Small intestine (tissue), 16 donors: ENCODE measurements at places on chromosomes 1 and 21.
A peak's percentile ranks its signal among the peaks of the same experiment; 100 is the strongest.

- no peak for DNase-seq
These were observed 116.9 kb downstream of the KCNK1 start for GRCh38 chr1:233730809-233731208.

GRCh38 chr1:19650416-19651140, 6.5 kb downstream of the NBL1 start:
- no peak for DNase-seq

DNA sequence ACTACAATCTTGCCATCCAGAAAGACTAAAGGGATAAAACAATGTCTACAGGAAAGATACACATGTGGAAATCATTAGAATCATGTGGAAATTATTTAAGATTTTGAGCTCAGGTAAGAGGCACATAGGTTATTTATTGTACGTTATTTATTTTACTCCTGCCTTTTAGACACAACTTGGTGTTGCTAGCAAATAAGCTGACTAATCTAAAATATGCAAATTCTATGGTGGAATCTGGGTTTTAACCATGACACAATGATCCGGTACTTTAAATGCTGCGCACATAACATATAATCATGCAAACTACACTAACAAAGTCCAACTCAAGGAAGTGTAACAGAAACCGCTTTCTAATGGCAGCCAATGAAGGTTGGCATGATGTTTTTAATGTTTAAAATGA, 112.5 kb downstream of the IFI44 start:
- DNase-seq: no peak

DNA sequence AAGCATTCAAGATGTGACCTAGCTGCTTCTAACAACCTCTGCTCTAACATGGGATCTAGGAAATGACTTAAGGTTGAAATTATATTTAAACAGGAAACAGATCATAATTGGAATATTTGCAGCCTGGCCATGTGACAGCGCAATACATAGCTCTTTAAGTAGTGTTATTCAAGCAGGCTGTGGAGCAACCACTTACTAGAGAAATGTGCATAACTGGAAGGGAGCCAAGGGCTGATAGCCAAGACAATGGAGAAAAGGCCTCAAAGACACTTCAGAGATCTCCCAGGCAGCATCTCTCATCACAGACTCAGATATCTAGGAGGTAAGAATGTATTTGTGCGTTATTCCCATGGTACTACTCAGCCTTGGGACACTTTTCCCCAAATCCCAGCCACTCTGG, 823.0 kb upstream of the PRMT6 start:
- DNase-seq: no peak

DNA sequence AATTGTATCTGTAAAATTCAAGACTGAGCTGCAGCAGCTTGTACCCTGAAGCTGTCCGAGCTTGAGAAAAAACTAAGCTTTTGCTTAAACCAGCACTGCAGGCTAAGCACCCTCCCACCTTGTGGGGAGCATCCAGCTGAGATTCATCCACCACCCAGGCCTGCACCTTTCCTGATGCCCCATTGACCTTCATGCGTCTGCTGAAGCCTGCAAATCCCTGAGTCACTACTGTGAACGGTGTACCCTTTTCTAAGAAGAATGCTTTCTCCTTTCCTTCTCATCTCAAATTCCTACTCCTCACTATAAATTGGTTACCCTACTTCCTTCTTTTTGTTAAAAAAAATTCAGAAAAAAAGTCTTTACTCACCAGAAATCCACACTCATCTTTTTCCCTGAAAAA, 90.9 kb upstream of the RGS18 start:
- DNase-seq: no peak

DNA sequence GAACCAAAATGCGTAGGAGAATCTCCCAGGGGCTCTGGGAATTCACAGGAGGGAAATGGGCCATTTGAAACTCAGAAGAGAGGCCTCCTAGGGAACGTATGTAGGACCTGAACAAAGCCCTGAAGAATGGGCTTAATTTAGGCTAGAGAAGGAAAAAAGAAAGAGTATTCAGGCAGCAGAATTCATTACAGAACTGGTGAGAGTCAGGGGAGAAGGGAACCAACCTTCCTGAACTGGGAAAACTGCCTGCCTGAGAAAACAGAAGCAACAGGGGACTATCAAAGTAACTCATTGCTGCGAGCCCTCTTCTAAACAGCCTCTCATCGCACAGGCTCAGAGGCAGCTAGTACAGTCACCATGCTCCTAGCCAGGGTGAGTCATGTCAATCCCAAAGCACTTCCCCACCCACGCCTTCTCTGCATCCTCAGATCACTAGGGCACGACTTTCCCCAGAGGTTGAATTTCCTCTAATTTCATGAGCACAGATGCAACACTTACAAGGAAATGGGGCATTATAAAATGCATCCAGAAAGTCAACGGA, 98.1 kb downstream of the ADSS2 start:
- peak; percentile 54 for DNase-seq

- DNase-seq: no peak
These were observed 418.8 kb downstream of the ZP4 start for GRCh38 chr1:237471956-237472355.

- DNase-seq: no peak
These were observed 4.1 kb upstream of the ACOT11 start for GRCh38 chr1:54543729-54544496.

DNA sequence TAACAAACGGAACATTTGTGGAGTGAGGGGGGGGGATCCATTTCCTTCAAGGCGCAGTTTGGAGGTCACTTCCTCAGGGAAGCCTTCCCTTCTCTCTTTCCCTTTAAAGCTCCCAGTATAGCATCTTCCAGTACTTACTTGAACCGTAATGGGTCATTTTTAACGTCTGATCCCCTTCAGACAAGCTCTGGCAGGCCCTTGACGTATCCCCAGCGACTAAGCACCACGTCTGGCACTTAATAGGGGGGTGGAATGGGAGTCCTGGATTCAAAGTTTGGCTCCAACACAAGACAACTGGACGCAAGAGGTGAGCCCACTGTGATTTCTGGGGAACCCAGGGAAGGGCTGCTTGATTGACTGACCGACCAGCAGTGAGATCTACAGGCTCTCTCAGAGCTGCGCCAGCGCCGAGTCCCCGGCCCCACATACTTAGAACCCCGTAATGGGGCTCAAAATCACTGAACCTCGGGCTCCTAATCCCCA, 441 bp downstream of the YARS1 start:
- DNase-seq: no peak

GRCh38 chr1:50983219-50983802, 13.3 kb downstream of the CDKN2C start:
- no peak for DNase-seq

DNA sequence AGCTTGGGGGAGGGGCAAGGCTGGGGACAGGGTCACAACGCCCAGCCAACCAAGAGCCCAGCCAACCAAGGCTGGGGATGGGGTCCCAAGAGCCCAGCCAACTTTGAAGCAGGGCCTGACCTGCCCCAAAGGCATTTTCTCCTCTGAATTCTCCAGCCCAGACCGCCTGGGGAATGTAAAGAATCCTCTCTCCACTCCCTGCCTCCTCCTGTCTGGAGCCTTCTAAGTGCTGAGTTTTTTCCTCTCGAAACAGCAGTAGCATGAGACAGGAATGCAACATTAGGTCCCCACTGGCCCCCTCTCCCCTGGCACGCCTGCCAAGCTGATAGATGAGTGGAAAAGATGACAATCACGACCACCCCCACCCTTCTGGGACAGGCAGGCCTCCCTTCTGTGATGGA, 17.0 kb downstream of the C1orf198 start:
- DNase-seq: no peak

GRCh38 chr1:45928486-45929205, 125.2 kb downstream of the MAST2 start:
- no peak for DNase-seq

DNA sequence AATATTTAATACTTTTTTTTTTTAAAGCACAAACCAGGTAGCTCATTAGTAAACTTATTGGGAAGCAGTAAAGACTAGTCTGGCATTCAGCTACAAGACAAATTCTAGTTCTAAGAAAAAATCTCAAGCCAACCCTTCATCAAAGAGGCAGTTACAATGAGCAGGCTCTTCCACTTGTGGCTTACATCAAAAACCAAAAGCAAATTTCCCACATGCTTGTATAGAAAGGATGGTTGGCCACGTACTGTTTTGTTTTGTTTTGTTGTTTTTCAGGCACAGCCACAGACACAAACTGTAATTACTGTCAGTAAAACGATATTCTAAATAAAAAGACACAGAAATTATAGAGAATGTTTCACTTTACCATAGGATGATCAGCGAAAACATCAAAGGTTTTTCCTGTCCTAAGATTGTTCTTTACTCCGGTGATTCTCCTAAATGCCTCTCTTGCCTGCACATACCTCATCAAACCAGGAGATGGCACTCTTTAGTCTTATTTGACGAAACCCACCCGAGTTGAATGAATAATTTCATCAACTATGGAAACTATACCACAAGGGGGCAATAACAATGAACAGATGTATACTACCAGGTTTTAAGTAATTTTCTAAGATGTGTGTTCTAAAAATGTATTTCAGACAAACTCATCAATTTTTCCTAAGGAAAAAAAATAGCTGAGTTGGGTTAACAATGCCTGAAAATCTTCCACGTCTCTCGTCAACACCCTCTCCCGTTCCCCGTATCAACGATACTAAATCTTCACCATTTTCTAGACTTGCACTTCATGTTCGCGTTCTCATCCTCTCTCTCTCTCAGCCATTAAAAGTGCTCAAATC, 26.9 kb downstream of the RPL5 start:
- DNase-seq: peak; percentile 85

DNA sequence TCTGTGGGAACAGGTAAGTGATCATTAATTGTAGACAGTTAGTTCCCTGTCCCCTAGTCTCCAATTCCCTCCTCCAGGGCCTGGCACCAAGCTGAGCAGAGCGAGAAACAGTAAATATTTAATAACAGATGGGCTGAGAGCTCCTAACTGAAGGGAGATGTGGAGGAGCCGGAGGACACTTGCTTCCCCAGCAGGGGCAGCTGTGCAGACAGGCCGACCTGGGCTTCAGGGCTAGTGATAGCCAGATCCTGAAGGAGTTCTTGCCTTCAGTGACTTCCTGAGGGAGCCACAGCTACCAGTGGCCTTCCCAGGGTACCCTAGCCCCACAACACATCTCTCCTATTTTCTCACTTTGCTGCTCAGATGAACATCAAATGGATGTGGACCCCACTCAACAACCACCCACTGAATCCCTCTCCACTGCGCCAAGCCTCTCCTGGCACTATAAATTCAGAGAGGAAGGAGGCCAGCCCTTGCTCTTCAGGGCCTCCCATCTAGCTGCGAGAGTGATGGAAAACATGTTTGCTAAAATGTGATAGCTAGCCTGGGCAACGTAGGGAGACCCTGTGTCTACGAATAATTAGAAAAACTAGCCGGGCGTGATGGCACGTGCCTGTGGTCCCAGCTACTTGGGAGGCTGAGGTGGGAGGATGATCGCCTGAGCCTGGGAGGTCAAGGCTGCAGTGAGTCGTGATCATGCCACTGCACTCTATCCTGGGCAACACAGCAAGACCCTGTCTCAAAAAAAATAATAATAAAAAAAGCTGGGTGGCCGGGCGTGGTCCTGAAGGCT, 26.9 kb upstream of the SYNC start:
- DNase-seq: no peak

- DNase-seq: no peak
These were observed 124.8 kb upstream of the LMO4 start for GRCh38 chr1:87203904-87204303.

DNA sequence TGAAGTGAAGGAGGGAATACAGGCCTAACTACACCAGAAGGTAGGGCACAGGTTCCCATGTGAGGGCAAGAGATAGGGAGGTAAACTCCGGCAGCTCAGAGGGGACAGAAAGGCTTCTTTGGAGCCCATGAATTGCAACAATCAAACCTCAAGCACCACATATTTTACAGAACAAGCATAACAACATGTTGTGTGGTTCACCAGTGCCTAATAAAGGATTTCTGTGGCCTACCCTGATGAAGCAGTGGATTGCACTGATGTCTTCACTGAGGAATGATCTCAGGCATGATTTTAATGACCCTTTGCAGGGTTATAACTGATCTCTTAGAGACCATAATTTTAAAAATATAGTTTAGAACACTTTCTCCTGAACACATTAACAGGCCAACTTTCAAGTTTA, 77.4 kb downstream of the RUNX1 start:
- DNase-seq: no peak

GRCh38 chr1:245730801-245731200, 576.0 kb downstream of the KIF26B start:
- DNase-seq: no peak

- no peak for DNase-seq
These were observed 996 bp upstream of the MGST3 start for GRCh38 chr1:165629848-165630628.

- peak; percentile 55 for DNase-seq
These were observed 221.6 kb upstream of the VAMP3 start for GRCh38 chr1:7549277-7550161.

DNA sequence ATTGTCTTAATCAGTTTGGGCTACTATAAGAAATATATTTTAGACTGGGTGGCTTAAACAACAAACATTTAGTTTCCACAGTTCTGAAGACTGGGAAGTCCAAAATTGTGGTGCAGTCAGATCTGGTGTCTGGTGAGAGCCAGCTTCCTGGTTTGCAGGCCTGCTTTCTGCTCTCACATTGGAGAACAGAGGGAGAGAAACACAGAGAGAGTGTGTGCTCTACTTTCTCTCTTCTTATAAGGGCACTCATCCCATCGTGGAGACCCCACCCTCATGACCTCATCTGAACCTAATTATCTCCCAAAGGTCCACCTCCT, 4.1 kb downstream of the LEPR start:
- no peak for DNase-seq

DNA sequence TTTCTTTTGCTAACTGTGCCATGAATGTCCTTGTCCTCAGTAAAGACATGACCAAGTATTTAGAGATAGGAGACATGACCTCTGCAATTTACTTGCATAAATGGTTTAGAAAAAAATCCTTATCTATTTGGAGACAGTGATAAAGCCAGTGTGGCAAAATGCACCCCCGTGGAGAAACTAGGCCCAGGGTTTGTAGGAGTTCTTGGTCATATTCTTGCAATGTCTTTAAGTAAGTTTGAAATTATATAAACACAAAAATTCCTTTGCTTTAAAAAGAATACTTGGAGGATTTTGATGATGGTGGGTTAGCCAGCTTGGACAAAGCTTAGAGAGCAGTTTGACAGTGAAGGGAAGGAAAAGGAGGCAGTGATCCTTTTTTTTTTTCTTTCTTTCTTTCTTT, 101.9 kb upstream of the SLC45A1 start:
- DNase-seq: no peak

DNA sequence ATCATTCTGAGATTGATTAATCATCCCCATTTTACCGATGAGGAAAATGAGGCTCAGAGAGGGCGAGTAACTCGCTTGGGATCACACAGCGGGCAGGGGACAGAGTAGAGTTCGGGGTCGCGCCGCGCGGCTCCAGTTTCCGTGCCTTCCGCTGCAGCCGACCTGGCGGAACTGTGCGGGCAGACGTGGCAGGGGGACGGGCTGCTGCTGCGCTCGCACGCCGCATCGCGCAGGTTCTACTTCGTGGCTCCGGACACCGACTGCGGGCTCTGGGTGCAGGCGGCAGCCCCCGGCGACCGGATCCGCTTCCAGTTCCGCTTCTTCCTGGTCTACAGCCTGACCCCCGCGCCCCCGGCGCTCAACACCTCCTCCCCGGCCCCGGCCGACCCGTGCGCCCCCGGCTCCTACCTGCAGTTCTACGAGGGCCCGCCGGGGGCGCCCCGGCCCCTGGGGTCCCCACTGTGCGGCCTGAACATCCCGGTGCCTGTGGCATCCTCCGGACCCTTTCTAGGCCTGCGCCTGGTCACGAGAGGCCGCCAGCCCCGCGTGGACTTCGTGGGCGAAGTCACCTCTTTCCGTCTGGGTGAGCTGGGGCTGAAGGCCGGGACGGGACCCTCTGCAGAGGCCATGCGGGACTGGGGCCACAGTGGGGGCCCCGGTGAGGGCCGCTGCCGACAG, 2.3 kb downstream of the LDLRAD2 start:
- peak; percentile 62 for DNase-seq
